ENCODE measurements at places on chromosomes 4 and X. TPM values are rescaled to one million over a fixed set of nuclear protein-coding genes. Genes with fewer than 3 reads are reported as not detected.

- DNase-seq: no peak
These were observed 254.7 kb downstream of the FBXW7 start for GRCh38 chr4:152281211-152281610.

DNA sequence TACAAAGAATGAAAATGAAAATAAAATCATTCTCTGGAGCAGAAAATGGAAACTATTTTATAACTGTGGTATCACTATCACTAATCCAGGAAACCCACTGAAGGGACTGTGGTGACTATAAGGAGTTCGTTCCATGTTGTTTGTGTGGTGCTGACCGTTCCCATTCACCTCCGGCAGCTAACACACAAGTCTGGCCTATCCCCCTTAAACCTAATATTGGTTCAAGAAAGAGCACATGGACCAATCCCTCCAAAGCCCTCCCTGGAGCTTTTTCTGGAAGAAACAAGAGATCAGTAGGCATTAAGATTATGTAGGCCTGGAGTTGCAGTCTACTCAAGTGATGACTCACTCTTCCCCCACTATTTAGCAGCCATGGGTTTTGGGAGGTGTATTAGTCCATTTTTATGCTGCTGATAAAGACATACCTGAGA is 25.9 kb upstream of the FAM241A start:
- DNase-seq: no peak

DNA sequence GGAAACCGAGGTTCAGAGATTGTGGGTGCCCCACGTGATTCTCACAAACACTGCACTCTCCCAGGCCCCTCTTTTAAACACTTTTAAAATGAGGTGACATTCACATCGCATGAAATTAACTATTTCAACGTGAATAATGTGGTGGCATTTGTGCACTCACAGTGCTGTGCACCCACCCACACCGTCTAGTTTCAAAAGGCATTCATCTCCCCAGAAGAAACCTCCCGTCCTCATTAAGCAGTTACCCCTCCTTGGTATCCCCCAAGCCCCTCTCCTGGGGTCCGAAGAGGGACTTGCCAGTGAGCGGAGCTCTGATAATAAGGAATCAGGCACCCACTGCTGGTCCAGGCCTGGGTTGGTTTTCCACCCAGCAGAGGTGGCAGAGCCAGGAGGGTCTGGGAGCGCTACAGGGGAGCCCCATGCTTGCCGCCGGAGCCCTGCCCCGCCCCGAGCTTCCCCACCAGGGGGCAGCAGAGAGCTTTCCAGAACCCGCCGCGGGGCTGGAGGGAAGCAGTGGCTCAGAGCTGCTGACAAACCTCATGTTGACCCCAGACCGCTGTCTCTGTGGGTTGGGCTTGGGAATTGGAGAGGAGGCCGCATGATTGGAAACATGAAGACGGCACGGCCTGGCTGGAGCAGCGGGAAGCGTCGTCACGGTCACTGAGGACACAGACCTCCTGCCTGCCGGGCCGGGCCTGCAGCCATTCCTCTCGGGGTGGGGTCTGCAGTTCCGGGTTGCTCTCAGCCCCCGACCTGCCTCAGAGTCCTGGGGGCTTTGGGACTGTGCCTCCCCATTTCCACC is 27.5 kb upstream of the HTRA3 start:
- DNase-seq: no peak

DNA sequence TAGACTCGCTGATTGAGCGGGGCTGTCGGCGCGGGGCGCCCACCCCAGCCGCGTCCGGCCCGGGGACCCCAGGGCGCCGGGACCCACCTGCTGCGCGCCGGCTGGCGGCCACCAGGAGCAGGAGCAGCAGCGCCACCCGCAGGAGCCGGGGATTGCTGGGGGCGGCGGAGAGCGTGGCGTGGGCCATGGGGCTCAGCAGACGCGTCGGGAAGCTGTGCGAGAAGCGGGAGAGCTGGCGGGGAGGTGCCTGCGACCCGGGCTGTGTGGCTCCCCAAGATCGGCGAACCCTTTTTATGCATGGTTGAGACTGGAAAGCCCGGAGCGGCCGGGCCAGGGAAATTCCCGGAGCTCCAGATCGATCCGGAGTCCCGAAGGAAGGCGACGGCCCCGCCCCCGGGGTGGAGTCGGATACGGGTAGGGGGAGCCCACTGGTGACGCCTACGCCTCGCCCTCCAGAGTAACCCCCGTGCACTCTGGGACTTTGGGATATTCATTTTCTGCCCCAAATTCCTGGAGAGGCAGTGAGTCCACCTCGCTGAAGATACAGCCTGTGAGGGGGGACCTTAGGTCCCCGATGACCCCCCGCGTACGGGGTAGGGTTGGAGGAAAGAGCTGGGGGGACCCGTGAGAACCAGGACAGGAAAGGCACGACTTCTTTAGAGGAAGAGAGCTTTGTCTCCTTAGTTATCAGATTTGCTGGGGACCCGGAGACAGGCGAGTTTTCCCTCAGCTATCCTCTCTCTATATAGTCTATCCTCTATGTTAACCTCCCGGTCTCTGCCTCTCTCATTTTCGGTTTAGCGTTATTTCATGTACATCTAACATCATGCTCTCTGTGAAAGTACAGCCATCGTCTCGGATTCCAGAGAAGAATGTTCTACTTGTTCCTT is at the start of gene CXCL3:
CXCL3 (minus strand) TSS at position 265 of the 890 bp plus-strand sequence; CDS start at position 187, 78 bp downstream.
- DNase-seq: no peak

GRCh38 chr4:4492161-4492847 is 49.5 kb downstream of the STX18 start:
- no peak for DNase-seq

CHRNA9 gene
- not detected for total RNA-seq

Measured in vagina (tissue), 2 donors.